ENCODE measurements at places on chromosomes 5 and 9.

- DNase-seq, result no peak
Measured at GRCh38 chr5:72702881-72703434, 113.5 kb upstream of the TNPO1 start.

DNA sequence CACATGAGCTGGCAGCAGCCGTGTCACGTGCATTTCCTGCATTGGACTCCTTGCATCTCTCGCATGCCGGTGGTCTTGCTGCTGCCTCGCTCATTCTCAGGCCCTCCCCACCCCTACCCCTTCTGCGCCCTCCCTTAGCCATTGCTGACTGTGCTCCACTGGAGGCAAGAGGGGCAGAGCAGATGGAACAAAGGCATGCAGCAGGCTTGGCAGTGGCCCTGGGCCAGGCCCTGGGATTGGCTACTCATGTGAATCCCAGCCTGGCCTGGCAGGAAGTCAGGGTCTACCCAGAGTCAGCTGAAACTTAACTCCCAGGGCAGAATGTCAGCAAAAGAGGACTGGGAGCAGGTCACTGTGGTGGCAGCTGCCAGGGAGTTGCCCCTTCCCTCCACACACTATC lies 62.3 kb downstream of the TSTD2 start:
- DNase-seq, result no peak

- DNase-seq, result no peak
Measured at GRCh38 chr5:138033907-138034306, 1.0 kb upstream of the FAM13B start.

- DNase-seq, result no peak
Measured at GRCh38 chr9:89154651-89155336, 23.8 kb downstream of the SHC3 start.
